ENCODE measurements at places on chromosomes 6 and 20.

DNA sequence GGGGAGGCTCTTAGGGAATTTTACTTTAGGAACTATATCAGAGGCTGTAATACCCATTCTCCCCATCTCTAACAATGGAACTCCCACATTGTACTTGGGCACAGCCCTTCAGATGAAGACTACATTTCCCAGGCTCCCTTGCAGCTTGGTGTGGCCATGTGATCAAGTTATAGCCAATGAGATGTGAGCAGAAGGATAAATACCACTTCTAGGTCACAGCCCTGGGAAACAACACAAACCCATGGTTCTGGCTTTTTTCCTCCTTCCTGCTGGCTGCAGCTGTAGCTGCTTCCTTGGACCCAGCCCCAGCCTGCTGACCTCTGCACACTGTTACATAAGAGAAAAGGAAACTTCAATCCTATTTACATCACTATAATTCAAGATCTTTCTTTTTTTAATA is 445.9 kb upstream of the JARID2 start:
- DNase-seq, result peak; percentile 56

DNA sequence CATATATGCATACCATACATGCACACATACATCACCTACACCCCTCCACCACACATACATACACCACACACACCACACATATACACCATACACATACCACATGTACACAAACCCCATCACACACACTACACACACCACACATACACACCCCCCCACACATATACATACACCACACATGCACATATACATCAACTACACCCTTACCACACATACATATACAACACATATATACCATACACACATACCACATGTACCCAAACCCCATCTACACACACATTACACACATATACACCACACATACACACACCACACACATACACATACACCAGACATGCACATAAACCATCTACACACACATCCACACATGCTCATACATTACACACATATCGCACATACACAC is 52.7 kb downstream of the DAAM2 start:
- no peak for DNase-seq

DNA sequence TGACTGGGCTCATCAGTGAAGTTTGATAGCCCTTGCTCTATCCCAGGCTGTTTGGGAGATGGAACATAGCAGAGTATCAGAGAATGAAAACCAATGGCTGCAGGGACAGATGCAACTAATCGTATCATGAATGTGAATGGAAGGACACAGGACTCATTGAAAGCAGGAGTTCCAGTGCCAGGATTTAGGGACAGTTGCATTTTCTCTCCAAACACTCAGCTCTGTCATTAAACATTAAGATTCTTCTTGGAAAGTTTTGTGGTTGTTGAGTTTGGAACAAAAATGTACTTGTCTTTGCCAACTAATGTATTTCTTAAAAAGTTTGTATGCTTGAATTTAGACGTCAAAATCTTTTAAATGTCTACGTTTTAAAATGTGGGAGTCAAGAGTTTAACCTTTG is 31.0 kb upstream of the GSTA5 start:
- no peak for DNase-seq

DNA sequence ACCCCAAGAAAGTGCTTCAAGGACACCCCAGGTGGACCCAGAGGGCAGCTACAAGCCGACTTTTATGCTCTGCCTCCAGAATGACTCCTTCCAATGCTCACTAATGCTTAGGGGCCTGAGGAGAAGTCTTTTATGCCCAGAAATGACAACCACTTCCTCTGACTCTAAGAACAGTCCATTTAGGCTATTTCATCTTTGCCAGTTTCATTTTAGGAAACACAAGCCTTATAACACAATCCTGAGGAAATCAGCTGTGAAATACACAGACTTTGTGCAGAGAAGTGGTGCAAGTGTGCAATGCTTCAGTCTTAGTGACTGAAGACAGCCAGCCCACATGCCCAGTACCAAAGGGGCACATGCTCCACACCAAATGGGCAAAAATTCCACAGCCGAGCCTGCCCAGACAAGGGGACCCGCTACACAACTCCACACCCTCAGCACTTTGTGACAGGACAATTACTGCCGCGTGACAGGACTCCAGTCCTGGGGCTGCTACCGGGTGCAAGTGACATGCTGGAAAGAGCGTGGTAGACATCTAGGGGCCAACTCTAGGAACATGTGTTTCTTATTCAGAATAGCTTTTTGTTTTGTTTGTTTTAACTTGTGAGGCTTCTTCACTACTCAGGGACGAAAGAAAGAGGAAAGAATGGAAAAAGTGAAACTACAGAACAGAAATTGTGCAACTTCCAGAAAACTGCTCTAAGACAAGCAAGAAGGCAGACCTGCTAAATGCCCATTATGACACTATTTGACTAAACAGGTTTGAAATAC is 28.2 kb upstream of the PLAGL1 start:
- no peak for DNase-seq

DNA sequence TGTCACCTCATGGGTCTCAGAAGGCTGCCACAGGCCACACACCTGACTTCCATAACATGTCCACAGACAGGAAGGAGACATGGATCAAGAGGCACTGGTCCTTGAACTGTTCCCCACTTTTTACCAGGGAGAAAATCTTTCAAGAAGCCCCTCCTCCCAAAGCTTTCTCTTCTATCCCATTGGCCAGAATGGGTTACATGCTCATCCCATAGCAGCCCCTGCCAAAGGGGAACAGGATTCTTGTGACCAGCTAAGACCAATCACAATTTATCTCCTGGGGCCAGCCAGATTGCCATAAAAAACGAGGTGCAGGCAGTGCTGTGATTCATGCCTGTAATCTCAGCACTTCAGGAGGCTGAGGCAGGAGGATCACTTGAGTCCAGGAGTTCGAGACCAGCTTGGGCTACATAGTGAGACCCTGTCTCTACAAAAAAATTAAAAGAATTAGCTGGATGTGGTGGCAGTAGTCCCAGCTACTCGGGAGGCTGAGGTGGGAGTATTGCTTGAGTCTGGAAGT is 59.4 kb downstream of the TMEM242 start:
- DNase-seq, result no peak

- no peak for DNase-seq
Observed at GRCh38 chr6:6741264-6741663, 152.7 kb downstream of the LY86 start.

- DNase-seq, result no peak
Observed at GRCh38 chr6:7239590-7239948, 73.4 kb downstream of the SSR1 start.

- DNase-seq, result peak; percentile 7
Observed at GRCh38 chr20:25574411-25574810, 10.9 kb downstream of the NINL start.

DNA sequence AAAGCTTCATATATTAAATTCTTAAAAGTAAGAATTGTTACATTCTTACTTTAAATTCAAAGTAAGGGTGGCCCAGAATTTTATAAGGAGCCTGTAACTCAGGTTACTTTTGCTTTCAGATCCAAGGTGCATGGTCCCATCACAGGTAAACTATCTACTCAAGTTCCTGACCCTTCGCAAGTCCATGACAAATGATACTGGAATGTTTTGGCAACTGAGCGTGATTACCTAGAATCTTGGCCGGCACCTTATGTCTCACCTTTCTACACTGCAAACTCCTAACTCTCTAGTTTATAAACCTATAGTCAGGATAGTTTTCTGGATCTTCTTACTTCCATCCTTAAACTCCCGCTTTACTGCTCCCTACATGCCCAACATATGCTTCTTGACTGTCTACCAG is 67.9 kb upstream of the HMGN3 start:
- no peak for DNase-seq

DNA sequence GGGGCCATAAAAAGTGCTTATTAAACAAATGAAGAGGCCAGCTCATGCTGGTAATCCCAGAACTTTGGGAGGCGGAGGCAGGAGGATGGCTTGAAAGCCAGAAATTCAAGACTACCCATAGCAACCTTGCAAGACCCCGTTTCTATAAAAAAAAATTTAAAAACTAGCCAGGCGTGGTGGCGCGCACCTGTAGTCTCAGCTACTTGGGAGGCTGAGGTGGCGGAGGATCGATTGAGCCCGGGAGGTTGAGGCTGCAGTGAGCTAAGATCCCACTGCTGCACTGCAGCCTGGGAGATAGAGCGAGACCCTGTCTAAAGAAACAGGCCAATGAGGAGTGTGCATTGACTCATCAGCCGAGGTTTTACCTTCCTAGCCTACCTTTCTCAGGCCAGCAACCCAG is 15.2 kb downstream of the NPEPL1 start:
- no peak for DNase-seq

GRCh38 chr6:10794239-10794638 is 44.1 kb downstream of the MAK start:
- DNase-seq, result no peak

GRCh38 chr6:34897716-34898115 is 8.7 kb downstream of the ANKS1A start:
- no peak for DNase-seq

GRCh38 chr20:50335105-50335504 is 144.5 kb downstream of the CEBPB start:
- no peak for DNase-seq

DNA sequence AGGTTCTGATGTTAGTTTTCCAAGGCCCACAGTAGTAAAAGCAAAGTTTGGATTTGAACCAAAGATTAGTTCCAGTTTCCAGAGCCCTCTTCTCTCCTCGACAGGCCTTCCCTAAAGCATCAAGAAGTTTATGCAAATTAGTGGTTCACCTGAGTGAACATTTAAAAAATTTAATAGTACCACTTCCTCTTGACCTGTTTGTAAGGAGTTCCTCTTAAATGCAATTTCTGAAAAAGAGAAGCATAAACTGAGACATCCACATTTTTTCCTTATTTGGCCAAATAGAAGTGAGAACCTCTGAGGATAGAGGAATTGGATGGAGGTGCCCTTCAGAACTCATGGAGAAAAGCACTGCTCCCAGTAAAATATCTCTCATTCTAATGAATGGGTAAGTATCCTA is 1.2 kb upstream of the DSE start:
- no peak for DNase-seq

DNA sequence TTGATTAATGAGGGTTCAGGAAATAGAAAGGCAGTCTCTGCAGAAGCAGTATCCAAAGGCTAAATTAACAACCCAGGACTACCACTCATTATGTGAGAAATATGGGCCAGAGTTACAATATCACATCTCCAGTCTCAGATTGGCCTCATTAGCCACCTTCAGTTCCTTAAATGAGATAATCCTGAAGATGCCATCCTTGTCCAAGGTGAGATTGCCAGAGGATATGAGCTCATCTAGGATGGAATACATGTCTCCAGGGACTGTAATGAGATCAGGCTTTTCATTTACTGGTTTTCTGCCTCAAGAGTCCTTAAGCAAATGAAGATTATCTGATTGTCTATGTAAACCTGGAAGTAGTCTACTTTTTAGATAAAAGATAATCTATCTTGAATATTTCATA is 196.3 kb downstream of the FUT9 start:
- DNase-seq, result no peak

DNA sequence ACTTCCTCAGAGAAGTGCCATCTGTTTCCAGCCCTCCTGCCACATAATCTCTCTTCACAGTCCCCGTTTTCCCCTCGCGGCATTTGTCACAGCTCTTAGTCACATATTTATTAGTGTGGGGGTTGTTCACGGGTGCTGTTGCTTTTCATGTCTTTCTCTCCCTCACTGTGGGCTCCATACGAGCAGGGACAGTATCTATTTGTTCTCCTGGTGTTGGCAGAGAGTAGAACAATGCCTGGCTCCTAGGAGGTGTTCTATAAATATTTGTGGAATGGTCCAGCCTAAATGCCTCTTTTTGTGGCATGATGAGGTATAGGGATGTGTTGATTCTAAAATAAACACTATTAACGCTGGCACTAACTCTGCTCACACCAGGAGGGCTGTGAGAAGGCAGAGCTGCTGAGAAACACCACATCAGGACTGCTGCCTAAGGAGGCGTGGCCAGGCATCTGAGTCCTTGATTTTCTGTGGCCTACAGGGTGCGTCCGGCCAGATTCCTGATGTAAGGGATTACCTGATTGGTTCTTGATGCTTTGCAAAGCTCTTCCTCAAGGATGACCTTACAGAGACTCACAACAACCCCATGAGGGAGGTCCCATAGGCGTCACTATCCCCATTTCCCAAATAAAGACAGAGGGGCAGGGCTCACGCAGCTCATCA is 219.8 kb upstream of the ARID1B start:
- peak; percentile 4 for DNase-seq

DNA sequence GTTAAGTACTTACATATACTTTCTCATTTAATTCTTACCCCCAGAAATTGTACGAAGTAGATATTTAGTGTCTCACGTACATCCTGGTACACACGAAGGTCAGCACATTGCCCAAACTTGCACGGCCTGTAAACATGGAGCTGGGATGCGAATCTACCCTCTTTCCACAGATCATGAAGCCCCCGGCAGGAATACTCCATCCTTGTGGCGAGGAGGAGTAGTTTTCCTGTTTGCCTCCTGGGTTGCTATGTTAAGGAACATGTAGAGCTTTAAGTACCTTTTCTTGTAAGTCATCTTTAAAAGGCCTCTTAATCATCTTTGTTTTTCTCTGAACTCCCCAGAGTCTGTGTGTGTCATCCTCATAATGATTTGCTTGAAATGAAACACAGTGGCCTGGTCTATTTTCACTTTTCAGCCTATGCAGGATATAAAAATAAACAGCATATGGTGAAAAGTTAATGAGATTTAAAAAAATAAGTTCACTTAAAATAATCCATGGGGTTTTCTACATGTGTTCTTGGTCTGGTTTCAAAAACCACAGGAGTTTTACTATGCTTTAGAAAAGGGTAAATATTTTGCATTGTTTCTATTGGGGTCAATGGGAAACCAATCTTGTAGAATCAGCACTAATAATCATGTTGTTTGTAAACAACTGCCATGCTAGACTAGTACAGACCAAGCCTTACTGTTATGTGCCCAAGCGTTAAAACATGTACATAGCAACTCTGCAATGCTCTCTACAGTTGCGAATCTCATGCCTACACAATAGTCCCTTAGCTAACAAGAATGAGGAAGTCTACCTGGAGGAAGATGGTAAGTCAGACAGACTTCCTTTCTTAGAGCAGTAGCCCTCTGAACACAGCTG is 9.3 kb upstream of the ARID1B start:
- no peak for DNase-seq

- DNase-seq, result no peak
Observed at GRCh38 chr20:346640-347316, at the start of gene NRSN2. Gene NRSN2 (plus strand): TSS chr20:347111. CDS start chr20:349644, 2,533 bp downstream.

DNA sequence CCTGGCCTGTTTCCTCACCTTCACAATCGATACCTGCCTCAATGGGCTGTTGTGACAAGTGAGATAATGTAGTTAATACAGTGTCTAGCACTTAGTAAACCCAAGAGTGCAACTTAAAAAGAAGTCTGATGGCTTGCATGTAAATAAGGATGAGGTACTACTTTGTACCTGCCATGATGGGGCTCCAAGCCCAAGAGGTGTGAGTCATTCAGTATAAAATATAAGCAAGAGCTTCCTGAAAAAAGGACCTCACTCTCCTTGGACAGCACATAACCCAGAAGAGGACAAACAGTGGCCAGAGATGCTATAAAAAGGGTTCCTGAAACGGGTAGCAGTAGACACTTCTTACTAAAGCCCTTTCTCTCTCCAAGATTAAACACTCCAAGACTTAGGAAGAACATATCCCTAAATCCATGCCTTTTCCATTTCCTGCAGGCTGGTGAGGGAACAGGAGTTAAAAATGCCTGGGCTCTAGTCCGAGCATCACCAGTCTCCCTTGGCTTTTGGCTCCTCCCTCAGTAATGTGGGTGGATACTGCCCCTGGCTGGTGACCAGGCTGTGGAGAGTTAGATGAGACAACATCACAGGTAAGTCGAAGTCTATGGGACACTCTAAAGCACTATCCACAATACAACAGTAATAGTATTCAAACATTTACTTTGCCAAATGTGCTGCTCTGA is 4.3 kb downstream of the UBE2V1 start:
- no peak for DNase-seq
